ENCODE measurements at places on chromosomes 16 and 17.

GRCh38 chr17:58097384-58098088, 14.3 kb downstream of the DYNLL2 start:
- no peak for DNase-seq

DNA sequence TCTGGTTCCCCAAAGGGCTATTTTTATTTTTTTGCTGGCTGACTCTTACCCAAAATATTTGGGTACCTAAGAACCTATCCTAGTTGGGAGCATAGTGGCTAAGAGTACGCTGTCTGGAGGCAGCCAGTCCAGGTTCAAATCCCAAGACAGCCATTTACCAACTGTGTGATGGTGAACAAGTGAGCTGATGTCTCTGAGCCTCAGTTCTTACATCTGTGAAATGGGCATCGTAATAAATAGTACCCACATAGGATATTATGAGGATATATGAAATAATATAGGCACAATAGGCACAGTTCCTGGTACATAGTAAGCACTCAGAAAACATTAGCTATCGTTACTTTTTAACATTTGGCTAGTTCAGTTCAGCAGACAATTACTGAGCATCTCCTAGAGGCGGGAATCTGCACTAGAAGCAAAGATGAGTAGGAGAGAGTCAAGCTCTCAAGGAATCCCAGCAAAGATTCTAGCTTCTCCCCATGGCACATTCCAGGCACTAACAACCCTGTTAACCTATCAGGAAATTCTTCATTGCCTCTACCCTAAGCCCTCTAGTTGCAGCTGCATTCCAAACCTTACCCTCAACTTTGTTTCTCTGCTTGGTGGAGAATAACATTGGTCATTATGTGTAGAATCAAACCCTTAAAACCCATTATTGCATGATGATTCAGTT, 31.6 kb downstream of the GPR139 start:
- DNase-seq = no peak

GRCh38 chr17:64491034-64491860, 5.6 kb downstream of the POLG2 start:
- peak; percentile 28 for DNase-seq

GRCh38 chr17:39000021-39000601, 32.9 kb upstream of the FBXO47 start:
- no peak for DNase-seq

GRCh38 chr17:82320956-82321927, 3.8 kb upstream of the CD7 start:
- no peak for DNase-seq

DNA sequence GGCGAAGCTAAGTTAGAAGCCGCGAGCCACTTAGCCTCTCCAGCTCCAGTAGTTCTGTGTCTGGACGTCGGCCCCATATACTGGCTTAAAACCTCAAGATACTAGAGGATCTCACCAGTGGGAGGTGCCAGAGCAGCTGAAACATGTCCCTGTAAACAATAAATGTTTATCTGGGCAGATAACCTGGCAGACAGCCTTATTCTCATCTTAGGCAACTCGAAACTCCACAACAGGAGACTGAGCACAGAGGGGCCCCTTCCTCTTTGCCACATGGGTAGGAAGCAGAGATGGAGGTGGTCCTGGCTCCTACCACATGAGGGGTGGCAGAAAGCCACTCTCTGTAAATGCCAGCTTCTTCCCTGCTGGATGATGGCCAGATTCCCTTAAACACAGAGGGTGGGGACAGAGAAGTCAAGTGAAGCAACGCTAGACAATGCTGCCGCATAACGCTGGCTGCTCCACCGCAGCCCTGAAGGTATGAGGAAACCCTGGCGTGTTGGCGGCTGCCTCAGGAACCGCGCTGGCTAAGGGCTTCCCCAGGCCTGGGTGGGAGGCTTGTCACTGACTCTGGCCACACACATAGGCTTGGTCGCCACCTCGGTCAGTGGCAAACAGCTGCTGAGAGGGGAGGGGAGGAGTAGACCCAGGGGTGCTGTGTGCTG, 67.9 kb downstream of the HIC1 start:
- peak; percentile 59 for DNase-seq

DNA sequence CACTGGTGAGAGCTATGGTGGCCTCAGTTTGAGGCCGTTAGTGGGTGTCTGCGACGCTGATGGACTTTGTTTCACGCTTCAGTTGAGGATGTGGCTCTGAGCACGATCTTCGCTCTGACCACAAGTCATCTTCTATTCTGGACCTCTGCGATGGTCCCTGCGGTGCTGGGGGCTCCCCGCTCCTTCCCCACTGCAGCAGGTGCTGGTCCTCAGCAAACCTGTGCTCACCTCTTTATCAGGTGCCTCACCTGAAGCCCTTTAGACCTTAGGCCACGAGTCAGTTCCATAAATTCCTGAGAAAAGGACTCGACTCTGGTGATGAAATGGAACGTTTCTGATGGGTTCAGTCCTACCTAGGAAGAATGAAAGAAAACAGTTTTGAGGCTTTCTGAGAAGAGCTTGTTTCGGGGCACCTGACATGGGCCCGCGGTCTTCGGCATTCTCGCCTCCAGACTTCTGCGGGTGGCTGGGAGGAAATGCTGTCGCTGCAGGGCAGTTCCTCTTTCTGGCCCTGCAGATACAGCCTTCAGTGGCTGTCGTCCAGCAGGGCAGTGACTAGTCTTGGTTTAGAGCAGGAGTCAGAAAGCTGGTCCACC, 4.7 kb downstream of the KCTD5 start:
- no peak for DNase-seq

DNA sequence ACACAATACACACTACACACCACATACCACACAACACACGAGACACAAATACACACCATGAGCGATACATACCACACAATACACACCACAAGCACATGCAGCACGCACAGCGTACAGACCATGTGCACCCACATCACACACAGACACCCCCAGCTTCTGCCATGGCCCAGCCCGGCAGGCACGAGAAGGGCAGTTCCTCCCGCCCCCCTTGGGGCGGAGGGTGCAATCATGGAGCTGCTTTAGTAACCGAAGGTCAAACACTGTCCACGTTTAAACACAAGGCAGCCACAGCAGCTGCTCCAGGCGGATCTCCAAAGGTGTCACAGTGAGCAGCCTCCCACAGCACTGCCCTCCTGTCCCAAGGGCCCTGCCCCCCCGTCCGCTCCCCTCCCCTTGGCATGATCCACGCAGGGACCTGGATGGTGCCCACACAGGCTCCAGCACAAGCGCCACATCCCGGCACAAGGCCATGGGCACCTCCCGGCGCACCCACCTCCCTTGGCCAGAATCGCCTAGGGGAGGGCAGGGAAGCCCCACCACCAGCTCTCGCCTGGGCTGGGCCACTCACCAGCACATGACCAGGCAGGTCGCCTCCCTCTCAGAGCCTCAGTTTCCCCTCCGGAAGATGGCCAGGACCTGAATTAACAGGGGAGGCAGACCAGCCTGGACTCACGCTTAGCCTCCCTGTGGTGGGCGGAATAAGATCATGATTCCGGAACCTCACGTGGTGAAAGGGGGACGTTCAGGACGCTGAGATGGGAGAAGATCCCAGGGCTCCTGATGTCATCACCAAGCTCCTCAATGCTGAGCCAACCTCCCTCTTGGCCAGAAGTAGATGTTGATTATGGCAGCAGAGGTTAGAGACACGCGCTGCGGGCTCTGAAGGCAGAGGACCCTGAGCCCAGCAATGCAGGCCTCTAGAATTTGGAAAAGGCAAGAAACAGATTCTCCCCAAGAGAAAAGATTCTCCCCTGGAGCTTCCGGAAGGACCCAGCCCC, 32.6 kb upstream of the ZNF469 start:
- DNase-seq = no peak

- no peak for DNase-seq
Measured at GRCh38 chr16:82639263-82639662, 12.5 kb downstream of the CDH13 start.

GRCh38 chr17:59521465-59522126, 43.8 kb upstream of the DHX40 start:
- DNase-seq = peak; percentile 53

DNA sequence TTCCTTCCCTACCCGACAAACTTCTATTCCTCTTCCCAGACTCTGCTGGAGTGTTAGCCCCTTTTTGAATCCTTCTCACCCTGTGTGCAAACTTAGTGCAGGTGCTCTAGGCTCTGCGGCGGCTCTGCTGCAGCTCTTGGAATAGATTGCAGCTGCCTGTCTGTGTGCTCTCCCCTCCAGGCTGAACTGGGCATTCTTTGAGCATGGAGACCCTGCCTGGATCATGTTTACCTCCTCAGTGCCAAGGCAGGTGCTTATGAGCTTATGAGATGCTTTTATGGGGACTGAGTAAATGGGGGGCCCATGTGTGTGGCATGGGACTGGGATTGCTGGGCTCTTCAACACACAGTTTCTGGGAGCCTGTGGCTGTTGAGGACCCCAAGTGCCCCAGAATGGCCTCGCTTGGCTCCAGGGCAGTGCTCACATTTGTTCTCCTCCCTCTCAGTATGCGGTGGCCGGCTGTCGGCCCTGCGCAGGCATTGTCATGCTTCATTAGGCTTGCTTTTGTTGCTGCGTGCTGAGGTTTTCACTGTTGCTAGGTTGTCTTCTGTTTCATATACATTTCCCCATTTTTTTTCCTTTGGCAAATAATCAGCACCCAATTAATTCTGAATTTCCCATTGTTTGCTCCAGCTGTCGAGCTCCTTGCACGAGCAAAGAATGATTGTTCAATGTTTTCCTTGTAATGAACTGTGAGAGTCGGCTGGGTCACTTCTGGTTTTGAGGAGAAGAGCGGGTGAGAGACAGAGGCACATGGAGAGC, 185.5 kb upstream of the NLRP1 start:
- DNase-seq = peak; percentile 21

- DNase-seq = peak; percentile 32
Measured at GRCh38 chr17:43721537-43722268, 36.9 kb downstream of the SOST start.

GRCh38 chr16:373020-373598, 2.8 kb upstream of the MRPL28 start:
- no peak for DNase-seq

- DNase-seq = no peak
Measured at GRCh38 chr17:77662833-77663232, 295.7 kb upstream of the TNRC6C start.

All from fibroblast of skin of right biceps (primary cell).